ENCODE measurements at places on chromosomes 11 and 22.
A peak's percentile ranks its signal among the peaks of the same experiment; 100 is the strongest.

DNA sequence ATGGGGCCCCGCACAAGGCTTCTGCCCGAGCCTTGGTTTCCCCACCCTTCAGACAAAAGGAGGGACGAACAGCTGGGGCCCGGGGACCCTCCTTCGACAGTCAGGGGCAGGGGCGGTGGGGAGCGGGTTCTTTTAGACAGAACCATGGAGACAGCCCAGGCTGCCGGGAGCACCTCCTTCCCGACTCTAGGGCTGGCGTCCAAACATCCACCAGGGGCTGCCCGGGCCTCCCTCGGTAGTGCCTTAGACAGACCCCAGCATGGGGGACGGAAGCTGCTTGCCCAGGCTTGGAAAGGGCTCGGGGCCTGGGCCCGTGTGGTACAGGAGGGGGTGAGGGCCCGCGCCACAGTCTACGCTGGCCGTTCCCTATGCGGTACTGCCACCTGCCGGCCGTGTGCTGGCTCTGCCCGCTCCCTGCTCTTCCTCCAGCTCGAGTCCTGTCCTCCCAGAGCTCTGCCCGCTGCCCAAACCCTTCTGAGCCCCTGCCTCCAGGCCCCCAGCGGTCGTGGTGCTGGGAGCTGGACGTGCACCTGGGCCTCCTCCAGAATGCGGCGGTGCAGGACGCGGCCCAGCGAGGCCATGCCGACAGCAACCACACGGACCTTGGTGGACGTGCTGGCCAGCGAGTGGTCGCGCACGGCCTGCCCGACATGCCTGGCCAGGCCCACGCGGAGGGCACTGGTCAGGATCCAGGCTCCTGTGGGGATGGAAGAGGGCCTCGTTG is 20.1 kb downstream of the TSSC4 start:
- peak; percentile 32 for DNase-seq

DNA sequence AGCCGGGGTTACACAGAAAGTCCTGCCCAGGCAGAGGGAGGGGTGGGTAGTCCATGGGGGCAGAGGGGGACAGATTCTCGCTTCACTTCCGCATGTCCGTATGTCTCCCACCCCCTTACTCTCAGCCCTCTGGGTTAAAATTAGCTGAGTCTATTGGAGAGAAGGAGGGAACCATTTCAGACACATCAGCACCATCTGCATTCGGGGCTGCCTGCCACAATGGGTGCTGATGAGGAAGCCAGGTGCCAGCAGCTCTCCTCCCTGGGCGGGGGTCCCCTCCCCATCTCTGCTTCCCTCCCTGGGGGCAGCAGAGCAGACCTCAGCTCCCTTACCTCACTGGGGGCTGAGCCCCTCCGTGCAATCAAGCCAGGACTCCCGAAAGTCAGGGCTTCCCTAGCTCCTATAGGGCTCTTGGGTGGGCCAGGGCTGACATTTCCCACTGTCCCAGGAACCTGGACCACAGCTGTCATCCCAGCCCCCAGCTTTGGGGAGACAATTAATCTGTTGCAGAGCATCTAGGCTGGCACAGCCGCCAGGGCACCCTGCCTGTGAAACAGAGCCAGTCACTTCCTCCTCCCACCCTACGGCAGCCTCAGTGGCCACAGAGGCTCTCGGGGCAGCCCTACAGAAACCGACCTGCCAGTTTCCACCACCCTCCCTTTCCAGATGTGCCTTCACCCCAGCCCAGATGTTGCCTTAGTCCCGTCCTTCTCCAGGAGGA is 67.3 kb downstream of the PDE2A start:
- no peak for DNase-seq

- DNase-seq: no peak
These were observed 85.2 kb upstream of the IGLL5 start for GRCh38 chr22:22802339-22802970.

DNA sequence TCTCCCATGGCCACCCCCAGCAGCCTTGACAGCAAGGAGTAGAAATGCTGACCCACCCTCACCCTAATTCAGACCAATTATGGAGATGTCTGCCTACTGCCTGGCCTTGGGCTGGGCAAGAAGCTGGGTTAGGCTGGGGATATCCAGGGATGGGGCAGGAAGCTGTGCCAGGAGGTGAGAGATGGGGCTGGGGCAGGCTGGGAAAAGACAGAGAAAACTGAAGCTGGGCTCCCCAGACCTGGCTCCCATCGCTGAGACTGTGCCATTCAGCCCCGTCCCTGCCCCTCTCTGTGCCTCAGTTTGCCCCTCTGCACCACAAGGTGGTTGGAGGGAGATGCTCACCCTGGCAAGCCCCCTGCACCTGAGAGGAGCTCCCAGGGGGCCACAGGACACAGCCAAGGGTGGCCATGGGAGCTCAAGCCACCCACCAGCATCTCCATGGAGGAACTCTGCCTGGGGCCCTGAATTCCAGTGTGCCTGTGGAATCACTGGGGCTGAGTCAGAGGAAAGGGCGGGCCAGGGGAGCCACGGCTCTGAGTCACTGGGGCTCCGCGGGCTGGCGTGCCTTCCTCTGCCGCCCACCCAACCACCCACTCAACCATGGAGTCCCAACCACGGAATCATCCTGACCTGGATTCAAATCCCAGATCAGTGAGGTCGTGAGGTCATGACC is 6.0 kb upstream of the CARD10 start:
- DNase-seq: no peak

GRCh38 chr22:37303821-37304274 is 21.5 kb downstream of the CYTH4 start:
- no peak for DNase-seq

DNA sequence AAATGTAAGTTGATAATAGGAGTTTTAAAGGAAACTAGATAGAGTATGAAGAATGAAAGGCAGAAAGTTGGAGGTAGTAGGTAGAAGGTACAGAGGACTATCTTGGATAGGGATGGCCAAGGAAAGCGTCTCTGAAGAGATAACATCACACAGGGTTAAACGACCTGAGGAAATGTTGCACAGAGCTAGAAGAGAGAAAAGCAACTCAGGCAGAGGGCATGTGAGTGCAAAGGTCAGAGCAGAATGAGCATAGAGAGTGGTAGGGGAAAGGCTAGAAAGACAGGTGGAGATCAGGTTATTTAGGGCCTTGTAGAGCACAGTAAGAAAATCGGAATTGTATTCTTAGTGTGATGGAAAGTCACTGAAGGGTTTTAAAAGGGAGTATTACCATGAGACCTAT is 232.0 kb downstream of the SOX6 start:
- DNase-seq: no peak

- DNase-seq: no peak
These were observed 311.0 kb downstream of the SBF2 start for GRCh38 chr11:9982796-9983579.

DNA sequence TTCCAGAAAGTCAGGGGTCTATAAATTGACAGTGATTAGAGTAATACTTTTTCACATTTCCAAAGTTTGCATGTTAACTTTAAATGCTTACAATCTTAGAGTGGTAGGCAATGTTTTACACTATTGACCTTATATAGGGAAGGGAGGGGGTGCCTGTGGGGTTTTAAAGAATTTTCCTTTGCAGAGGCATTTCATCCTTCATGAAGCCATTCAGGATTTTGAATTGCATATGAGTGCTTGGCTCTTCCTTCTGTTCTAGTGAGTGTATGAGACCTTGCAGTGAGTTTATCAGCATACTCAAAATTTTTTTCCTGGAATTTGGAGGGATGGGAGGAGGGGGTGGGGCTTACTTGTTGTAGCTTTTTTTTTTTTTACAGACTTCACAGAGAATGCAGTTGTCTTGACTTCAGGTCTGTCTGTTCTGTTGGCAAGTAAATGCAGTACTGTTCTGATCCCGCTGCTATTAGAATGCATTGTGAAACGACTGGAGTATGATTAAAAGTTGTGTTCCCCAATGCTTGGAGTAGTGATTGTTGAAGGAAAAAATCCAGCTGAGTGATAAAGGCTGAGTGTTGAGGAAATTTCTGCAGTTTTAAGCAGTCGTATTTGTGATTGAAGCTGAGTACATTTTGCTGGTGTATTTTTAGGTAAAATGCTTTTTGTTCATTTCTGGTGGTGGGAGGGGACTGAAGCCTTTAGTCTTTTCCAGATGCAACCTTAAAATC is 5.3 kb downstream of the MALAT1 start:
- no peak for DNase-seq

- DNase-seq: no peak
These were observed 104.5 kb upstream of the RAG2 start for GRCh38 chr11:36702330-36703054.

DNA sequence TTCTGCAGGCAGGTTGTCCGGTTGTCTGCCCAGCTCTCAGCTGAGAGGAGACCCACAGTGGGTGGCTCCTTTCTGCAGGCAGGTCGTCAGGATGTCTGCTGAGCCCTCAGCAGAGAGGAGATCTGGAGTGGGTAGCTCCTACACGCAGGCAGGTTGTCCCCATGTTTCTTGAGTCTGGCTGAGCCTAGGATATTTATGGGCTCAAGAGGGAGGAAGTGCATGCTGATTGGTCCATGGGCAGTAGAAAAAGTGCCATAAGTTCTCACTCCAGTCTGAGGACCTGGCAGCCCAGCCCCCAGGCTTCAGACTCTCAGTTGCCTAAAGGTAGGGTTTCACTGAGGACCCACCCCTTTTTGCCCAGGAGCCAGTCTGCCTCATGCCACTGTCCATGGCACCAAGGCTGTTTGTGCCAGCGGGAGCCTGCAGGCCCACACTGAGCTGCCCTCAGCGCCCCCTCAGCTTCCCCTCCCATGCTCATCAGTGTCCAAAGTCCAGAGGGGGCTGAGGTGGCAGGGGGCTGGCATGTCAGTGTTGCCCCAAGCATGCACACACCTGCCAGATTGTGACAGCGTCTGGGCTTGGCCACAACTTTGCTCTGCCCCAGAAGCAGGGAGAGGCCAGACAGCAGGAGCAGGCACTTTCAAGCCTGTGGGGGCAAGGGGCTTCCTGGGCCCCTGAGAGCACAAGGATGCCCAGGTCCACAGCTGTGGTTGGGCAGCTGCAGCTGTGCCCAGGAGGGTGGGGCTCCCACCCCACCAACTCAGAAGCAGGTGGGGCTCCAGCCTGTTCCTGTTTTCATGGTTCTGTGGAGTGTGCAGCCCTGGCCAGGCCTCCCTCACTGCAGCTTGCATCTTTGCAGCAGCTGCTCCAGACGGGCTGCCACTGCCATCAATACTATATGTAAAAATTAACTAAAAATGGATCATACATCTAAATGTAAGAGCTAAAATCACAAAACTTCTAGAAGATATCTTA is 3.8 kb upstream of the RNF141 start:
- no peak for DNase-seq

DNA sequence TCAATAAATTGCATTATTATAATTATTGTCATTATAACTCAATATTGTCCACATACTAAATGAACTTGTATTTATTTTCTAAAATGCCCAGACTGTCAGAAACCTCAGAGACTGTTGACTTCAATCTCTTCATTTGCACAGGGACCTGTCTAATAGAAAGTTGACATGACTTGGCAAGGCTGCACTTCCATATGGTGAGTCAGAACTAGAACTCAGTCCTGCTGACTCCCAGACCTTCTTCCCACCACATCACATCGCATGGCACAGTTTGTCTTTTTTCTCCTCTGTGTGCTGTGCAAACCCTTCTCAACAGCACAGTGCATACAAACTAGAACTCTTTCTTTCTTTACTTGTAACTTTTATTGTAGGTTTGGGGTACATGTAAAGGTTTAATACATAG is 215.1 kb upstream of the BLID start:
- no peak for DNase-seq

GRCh38 chr22:28795932-28796856 is 4.2 kb downstream of the XBP1 start:
- no peak for DNase-seq

DNA sequence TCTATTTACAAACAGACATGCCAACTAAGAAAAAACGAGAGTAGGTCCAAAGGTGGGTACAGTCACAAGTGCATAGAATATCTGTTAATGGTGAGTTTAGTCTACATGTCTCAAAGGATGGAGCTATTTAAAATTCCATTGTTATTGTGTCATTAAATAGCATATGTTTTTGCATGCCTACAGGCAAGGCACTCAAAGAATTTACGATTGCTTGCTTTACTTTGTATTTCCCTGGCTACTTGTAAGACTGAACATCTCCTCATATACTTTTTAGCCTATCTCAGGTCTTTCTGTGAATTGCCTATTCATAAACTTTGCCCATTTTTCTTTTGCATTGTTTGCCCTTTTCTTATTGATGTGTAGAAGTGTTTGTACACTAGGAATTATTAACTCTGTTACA is 39.7 kb downstream of the DEUP1 start:
- DNase-seq: no peak

GRCh38 chr11:2586087-2586792 is 113.6 kb downstream of the KCNQ1OT1 start:
- no peak for DNase-seq

GRCh38 chr22:31680861-31681341 is 18.9 kb upstream of the PISD start:
- no peak for DNase-seq

DNA sequence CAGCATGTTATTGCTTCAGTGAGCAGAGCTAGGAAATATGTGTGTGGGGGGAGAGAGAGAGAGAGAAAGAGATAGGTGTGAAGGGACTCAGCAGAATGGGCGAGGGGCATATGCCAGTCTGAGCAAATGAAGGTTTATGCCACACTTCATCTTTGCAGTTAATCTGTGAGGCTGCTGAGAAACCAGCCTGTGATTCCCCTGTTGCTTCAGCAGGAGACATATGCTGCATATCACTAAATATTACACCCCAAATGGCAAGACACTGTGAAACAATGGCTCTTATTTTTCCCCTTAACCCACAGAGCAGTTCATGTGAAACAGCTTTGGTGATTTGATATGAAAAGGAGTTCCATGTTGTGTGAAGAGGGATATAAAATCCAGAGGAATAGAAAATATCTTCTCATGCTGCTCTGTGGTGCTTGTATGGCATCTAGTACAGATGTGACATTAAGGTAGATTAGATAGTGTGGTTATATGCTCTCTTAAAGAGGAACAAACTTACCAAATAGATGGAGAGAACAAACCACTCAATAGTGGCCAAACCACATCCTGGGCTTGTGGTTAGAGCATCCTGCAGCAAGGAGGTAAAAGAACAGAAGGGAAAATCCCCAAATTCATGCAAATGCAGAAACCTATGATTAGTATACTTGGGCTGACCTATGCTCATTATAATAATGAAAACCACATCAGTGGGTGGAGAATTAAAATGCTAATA is 864.2 kb downstream of the FAM181B start:
- peak; percentile 29 for DNase-seq

DNA sequence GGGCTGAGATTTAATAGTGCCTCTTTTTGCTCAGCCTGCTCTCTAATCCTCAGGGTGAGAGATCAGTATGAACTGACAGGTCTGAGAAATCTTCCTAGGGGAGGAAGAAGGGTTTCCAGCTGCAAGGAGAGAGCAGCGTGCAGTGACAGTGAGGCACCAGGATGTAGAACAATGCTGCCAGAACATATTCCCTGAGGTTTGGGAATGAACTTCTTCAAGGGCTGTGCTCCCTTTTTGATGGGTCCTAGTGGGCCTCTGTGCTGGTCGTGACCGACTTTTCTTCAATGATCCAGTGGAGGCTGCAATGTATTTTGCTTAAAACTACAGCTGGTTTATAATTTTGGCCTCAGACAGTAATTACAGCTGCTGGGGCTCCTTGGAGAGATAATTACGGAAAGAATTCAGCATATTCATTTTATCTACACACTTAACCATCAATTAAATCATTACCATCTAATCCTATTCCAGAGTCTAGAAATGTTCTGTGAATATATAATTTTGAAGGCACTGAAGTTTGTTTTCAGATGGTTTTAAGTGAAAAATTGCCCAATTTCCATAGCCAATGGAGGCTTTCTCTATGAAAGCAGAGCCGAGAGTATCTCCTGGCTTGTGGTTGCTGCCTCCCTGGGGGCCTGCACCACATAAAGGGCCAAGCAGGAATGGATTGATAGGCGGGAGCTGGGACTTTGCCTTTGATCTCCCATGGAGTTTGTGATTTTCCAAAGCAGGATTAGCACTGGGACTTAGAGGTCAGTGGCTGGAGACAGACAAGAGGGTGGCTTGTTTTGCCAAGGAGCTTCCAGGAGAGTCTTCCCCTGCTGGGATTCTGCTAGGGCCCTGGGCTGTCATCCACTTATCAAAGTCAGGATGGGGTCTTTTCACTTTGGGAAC is 41.0 kb upstream of the OLFML1 start:
- DNase-seq: no peak

All from stimulated activated CD4-positive, alpha-beta T cell treated with anti-CD3 and anti-CD28 coated beads, Interleukin-1b, Interleukin-23, amount 100 ng/mL, for 1 hour (primary cell).